ENCODE measurements at places on chromosomes 7 and 10. TPM values are rescaled to one million over a fixed set of nuclear protein-coding genes. Genes with fewer than 3 reads are reported as not detected.
A peak's percentile ranks its signal among the peaks of the same experiment; 100 is the strongest.

DNA sequence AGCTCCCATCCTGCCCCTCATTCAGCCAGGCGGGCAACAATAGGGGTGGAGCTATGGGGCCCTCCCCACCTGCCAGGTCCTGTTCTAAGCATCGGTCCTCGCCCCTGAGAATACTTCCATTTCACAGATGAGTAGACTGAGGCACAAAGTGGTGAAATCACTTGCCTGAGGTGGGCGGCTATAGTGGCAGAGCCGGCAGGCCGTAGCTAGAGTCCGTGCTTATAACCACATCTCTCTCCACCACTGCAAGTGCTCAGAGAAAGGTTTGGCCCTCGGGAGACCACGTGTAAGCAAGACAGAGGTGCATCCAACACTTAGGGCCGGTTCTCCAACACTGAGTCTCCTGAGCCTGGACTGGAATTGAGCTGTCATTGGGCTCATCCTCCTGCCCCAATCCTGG is 145.8 kb upstream of the UNC5B start:
- H3K27ac ChIP-seq, result no peak overlapping the region
- no peaks in the 10 kb centered on the region for H3K36me3 ChIP-seq
- no peaks in the 10 kb centered on the region for H3K4me1 ChIP-seq
- DNase-seq, result no peak
- H3K27me3 ChIP-seq, result peaks cover 55% of the 10 kb centered on the region

- no peak overlapping the region for H3K4me3 ChIP-seq
- no peak for DNase-seq
- no peaks in the 10 kb centered on the region for H3K27me3 ChIP-seq
- no peaks in the 10 kb centered on the region for H3K4me1 ChIP-seq
- no peak overlapping the region for H3K27ac ChIP-seq
These were observed 148.2 kb downstream of the KCND2 start for GRCh38 chr7:120421151-120421651.

The FOXP2 gene
- total RNA-seq, result 0.04 TPM

- no peaks in the 10 kb centered on the region for H3K27me3 ChIP-seq
- no peak overlapping the region for H3K27ac ChIP-seq
- H3K36me3 ChIP-seq, result no peaks in the 10 kb centered on the region
- H3K4me3 ChIP-seq, result no peak overlapping the region
- peak; percentile 69 for DNase-seq
These were observed 10.9 kb upstream of the RSU1 start for GRCh38 chr10:16828114-16828568.

- no peak for DNase-seq
- H3K27ac ChIP-seq, result no peak overlapping the region
- no peaks in the 10 kb centered on the region for H3K4me1 ChIP-seq
- no peak overlapping the region for H3K4me3 ChIP-seq
These were observed 215.7 kb downstream of the SNX10 start for GRCh38 chr7:26507108-26507987.

DNA sequence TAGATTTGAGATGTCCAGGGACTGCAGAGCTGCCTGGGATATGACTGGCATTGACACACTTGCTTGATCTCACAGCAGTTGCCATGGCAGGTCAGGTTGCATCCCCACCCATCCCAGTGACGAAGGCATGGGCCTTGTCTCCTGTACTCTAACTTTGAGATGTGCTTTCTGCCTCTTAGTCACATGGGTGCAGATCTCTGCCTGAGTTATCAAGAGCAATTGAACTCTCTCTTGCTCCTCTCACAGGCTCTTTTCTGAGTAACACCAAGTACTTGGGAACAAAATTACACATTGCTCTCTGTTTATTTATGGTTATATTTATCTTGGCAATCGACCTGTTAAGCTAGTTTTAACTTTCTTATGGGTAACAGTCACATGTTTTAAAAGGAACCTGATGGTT is 237.3 kb downstream of the NSUN6 start:
- no peak overlapping the region for H3K27ac ChIP-seq
- no peaks in the 10 kb centered on the region for H3K4me1 ChIP-seq
- H3K36me3 ChIP-seq, result no peaks in the 10 kb centered on the region
- no peak for DNase-seq
- no peaks in the 10 kb centered on the region for H3K27me3 ChIP-seq

- peaks cover 54% of the 10 kb centered on the region for H3K4me1 ChIP-seq
- H3K36me3 ChIP-seq, result no peaks in the 10 kb centered on the region
- no peak overlapping the region for H3K27ac ChIP-seq
These were observed 712 bp downstream of the ITPRIP start for GRCh38 chr10:104337521-104337984.

DNA sequence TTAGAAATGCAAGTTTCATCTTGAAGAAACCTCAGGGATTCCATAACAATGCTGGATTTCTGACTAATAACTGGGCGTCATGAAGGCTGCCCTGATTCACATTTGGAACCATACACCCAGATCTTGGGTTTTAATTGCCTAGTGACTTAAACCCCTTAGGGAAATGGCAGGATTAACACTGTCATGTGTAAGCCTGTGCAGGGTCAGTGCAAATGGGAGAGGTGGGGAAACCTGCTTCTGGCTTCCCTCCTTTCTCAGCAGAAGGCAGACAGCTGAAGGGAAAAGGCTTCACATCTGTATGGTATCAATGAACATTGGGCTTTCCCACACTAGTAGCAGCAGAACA is 364.2 kb downstream of the ANKRD30A start:
- no peaks in the 10 kb centered on the region for H3K27me3 ChIP-seq
- H3K27ac ChIP-seq, result no peak overlapping the region
- DNase-seq, result no peak
- H3K36me3 ChIP-seq, result no peaks in the 10 kb centered on the region
- no peaks in the 10 kb centered on the region for H3K4me1 ChIP-seq

DNA sequence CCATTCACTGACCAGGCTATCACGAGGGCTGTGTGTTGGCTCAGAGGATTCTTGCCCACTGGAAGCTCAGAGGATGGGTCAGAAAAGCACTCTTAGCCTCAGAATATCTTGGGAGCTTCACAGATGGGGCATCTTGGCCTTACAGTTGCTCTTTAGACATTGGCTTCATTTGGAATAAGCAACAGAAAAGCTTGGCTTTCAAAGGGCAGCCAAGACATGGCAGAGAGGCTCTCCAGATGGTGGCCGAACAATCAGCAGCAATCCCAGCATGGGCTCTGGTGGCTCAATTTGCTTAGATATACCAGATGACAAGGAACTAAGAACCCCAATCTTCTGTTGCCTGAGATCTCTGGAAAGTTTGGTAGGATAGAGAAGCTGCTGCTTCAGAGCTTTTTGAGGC is 446.2 kb downstream of the ADRA2A start:
- no peak for DNase-seq
- H3K27ac ChIP-seq, result no peak overlapping the region
- no peak overlapping the region for H3K4me3 ChIP-seq
- no peaks in the 10 kb centered on the region for H3K4me1 ChIP-seq

The AS3MT gene
- total RNA-seq, result 27.3 TPM

GRCh38 chr7:38182450-38182849 is 4.4 kb downstream of the STARD3NL start:
- H3K4me1 ChIP-seq, result peaks cover 18% of the 10 kb centered on the region
- DNase-seq, result no peak
- H3K27ac ChIP-seq, result no peak overlapping the region
- H3K36me3 ChIP-seq, result no peaks in the 10 kb centered on the region
- H3K27me3 ChIP-seq, result no peaks in the 10 kb centered on the region

- no peak for DNase-seq
- no peaks in the 10 kb centered on the region for H3K4me1 ChIP-seq
- no peak overlapping the region for H3K4me3 ChIP-seq
- no peak overlapping the region for H3K27ac ChIP-seq
- H3K27me3 ChIP-seq, result no peaks in the 10 kb centered on the region
- no peaks in the 10 kb centered on the region for H3K36me3 ChIP-seq
These were observed 499.0 kb upstream of the SEMA3D start for GRCh38 chr7:85685901-85686300.

DNA sequence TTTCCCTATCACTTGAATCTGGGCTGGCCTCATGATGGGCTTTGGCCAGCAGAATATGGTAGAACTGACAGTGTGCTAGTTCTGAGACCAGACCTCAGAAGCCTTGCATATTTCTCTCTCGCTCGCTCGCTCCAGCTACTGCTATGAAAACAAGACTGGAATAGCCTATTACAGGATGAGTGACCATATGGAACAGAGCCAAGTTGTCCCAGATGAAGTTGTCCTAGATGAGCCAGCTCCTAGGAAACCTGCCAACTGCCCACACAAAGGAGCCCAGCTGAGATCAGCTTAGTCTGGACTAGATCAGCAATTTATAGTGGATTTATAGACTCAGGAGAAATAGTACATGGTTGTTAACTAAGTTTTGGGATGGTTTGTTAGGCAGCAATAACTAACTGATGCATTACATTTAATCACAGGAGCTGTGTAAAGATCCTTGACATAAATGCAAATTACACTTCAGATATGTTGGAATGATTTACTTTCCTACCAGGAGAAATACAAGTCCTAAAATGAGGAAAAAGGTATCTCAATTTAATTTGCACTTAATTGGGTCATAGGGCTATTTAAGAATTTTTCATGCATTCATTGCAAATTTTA is 6.8 kb upstream of the HECW1 start:
- no peaks in the 10 kb centered on the region for H3K27me3 ChIP-seq
- no peak overlapping the region for H3K4me3 ChIP-seq
- no peaks in the 10 kb centered on the region for H3K36me3 ChIP-seq
- H3K4me1 ChIP-seq, result no peaks in the 10 kb centered on the region

DNA sequence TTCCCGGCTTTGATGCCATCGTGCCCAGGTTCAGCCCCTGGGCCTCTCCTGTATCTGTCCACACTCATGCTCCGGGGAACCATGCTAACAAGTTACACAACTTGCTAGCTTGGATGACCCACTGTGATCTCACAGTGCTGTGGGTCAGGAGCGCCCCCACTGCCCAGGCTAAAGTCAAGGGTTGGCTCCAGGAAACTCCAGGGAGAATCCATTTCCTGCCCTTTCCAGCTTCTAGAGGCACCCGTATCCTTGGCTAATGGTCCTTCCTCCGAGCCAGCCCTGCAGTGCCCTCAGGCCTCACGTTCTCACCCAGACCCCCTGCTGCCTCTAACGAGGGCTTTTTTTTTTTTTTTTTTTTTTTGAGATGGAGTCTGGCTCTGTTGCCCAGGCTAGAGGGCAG is 19.5 kb downstream of the AMZ1 start:
- no peak overlapping the region for H3K4me3 ChIP-seq
- H3K27me3 ChIP-seq, result peaks cover 4% of the 10 kb centered on the region
- DNase-seq, result no peak
- no peak overlapping the region for H3K27ac ChIP-seq

The STMP1 gene
- 7.2 TPM for total RNA-seq

The CABCOCO1 gene
- not detected for total RNA-seq

DNA sequence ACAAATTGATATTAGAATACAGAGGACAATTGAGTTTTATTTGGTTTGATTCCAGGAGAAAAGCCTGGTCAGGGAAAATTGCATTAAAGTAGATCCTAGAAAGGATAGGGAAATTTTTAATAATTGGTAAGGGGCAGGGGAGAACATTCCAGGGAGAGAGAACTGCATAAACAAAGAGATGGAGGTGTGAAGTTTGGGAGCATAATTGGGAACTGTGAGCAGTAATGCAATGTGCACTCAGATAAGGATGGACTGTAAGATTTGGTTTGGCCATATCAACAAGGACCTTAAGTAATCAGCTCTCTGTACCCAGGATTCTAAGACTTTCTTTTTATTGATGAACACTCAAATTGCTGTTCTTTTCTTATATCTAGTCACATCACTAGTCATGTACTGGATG is 41.4 kb downstream of the ZMYND11 start:
- DNase-seq, result no peak
- H3K4me1 ChIP-seq, result no peaks in the 10 kb centered on the region
- no peak overlapping the region for H3K27ac ChIP-seq
- peaks cover 3% of the 10 kb centered on the region for H3K36me3 ChIP-seq

The GRID2IP gene
- total RNA-seq, result not detected

GRCh38 chr7:102260856-102261255 is 25.8 kb upstream of the SH2B2 start:
- peaks cover 66% of the 10 kb centered on the region for H3K4me1 ChIP-seq
- H3K27me3 ChIP-seq, result no peaks in the 10 kb centered on the region
- no peak overlapping the region for H3K27ac ChIP-seq
- no peaks in the 10 kb centered on the region for H3K36me3 ChIP-seq

GRCh38 chr10:21944727-21945386 is 58.7 kb downstream of the DNAJC1 start:
- no peak for DNase-seq
- H3K4me3 ChIP-seq, result no peak overlapping the region

- DNase-seq, result no peak
- H3K27ac ChIP-seq, result no peak overlapping the region
- no peak overlapping the region for H3K4me3 ChIP-seq
These were observed 95.3 kb downstream of the PARD3 start for GRCh38 chr10:34719746-34720145.

DNA sequence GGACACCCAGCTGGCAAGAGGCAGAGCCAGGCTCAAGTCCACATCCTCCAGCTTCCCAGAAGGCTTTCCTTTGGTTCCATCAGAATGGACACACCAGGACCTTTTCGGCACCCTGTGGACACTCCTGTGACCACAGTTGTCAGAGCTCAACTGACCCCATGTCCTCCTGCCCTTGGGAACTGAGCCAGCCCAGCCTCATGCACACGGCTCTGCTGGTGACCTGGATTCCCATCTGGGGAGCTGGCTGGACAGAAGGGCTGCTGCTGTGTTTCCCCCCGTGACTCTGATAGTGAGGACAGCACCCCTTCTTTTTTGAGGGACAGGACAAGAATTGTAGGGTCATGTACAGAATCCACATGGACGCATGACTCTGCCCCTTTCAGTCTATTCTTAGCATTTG is 289.2 kb downstream of the WDR37 start:
- H3K27me3 ChIP-seq, result peaks cover 61% of the 10 kb centered on the region
- H3K4me1 ChIP-seq, result no peaks in the 10 kb centered on the region
- H3K4me3 ChIP-seq, result no peak overlapping the region

The HECW1 gene
- not detected for total RNA-seq

The RNF32 gene
- not detected for total RNA-seq

DNA sequence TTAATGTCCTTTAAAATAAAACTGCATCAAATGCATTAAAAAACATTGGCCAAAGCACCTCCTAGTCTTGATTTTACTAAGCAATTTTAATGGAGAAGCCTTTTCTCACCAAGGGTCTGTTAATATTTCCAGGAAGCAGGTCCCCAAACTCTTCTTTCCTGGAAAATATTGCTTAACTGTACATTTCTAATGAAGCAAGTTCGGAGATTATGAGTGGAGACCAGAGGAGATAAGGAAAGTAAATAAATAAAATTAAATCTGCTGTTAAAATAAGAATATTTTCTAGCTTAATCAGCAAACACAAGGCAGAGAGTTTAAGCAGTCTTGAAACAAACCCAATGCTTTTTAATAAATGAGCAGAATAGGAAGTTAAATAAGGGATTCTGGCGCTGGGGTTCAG is 322.4 kb downstream of the PTEN start:
- H3K4me1 ChIP-seq, result no peaks in the 10 kb centered on the region
- no peaks in the 10 kb centered on the region for H3K27me3 ChIP-seq
- DNase-seq, result no peak
- H3K27ac ChIP-seq, result no peak overlapping the region

GRCh38 chr7:109206196-109206595 is 636.5 kb downstream of the DNAJB9 start:
- no peak overlapping the region for H3K4me3 ChIP-seq
- H3K27ac ChIP-seq, result no peak overlapping the region
- H3K4me1 ChIP-seq, result no peaks in the 10 kb centered on the region
- no peaks in the 10 kb centered on the region for H3K36me3 ChIP-seq

Measured in HepG2 (cell line).